Activated naive CD8-positive, alpha-beta T cell treated with anti-CD3 and anti-CD28 coated beads, Interleukin-2, amount 10 ng/mL, durations not matched to agents 7 days and 5 days (primary cell): ENCODE measurements at places on chromosomes 7 and 10.

DNA sequence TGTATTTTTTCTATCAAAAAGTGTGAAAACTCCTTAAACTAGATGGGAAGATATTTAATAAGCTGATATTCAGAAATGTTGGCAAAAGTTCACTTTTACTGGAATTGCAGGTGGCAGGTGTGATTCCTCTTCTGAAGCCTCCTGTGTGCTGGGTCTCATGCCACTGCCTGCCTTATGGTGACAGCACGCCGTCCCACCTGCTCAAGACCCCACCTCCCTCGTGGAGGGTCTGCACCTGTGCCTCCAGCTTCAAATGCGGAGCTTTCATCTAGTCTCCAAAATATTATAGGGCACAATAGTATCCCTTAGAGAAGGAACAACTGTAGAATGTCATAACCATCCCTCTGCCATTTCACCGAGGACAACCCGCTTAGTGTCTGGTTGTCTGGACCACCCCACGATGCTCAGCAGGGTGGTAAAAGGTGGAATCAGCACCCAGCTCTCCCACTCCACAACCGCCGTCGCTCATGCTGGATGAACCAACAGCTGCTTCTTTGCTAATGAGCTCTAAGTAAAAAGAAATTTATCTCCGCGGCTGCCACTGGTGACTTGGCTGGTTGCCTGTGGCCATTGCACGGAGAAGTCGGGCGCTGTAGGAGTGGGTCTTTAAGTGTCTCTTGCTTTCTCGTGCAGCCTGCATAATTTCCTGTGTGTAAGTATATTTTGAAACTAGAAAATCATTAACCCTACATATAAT lies 119.3 kb upstream of the TCERG1L start:
- H3K27me3 ChIP-seq, result peaks cover 2% of the 10 kb centered on the region
- no peak overlapping the region for H3K27ac ChIP-seq
- DNase-seq, result no peak
- no peak overlapping the region for H3K4me3 ChIP-seq

- no peak for DNase-seq
- H3K27me3 ChIP-seq, result peaks cover 4% of the 10 kb centered on the region
- H3K4me3 ChIP-seq, result no peak overlapping the region
- H3K27ac ChIP-seq, result no peak overlapping the region
- H3K36me3 ChIP-seq, result no peaks in the 10 kb centered on the region
- H3K4me1 ChIP-seq, result no peaks in the 10 kb centered on the region
Observed at GRCh38 chr10:44552726-44553125, 167.8 kb upstream of the CXCL12 start.

DNA sequence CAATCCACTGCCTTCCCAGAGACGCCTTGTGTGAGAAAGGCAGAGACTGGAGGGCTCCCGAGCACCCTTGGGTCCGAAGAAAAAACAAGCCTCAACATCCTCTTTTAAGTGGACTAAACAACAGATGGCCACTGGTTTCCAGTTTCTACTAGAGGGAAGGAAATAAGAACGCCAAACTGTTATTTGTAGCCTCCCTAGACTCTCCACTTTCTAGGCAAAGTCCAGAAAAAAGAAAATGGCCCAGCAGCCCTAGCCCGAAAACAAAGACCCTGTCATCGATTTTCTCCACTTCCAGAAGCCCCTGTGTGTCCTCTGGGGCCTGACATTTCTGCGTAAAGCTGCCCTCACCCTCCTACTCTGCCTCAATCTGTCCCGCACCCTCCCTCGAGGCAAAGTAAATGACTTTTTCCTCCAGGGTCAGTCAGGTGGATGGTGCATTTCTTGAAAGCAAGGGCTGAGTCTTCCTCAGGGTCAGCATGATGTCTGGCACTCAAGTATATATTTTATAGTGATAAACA lies 6.0 kb downstream of the RGS10 start:
- DNase-seq, result no peak
- H3K4me3 ChIP-seq, result peak overlapping the region; percentile 89
- H3K27me3 ChIP-seq, result no peaks in the 10 kb centered on the region
- peak overlapping the region; percentile 98 for H3K27ac ChIP-seq
- H3K4me1 ChIP-seq, result peaks cover 61% of the 10 kb centered on the region
- H3K36me3 ChIP-seq, result peaks cover 19% of the 10 kb centered on the region

GRCh38 chr10:6230315-6230714 lies 27.6 kb downstream of the PFKFB3 start:
- DNase-seq, result no peak
- H3K36me3 ChIP-seq, result peaks cover 43% of the 10 kb centered on the region
- H3K27ac ChIP-seq, result no peak overlapping the region

GRCh38 chr7:18344536-18344935 lies 151.0 kb upstream of the HDAC9 start:
- no peaks in the 10 kb centered on the region for H3K4me1 ChIP-seq
- no peak overlapping the region for H3K4me3 ChIP-seq
- no peak overlapping the region for H3K27ac ChIP-seq
- no peak for DNase-seq
- no peaks in the 10 kb centered on the region for H3K36me3 ChIP-seq

- no peaks in the 10 kb centered on the region for H3K27me3 ChIP-seq
- peaks cover 22% of the 10 kb centered on the region for H3K4me1 ChIP-seq
- no peak overlapping the region for H3K4me3 ChIP-seq
Observed at GRCh38 chr10:132559538-132559937, 22.0 kb downstream of the INPP5A start.

GRCh38 chr10:112426111-112426510 lies 20.6 kb downstream of the ZDHHC6 start:
- no peaks in the 10 kb centered on the region for H3K4me1 ChIP-seq
- no peak overlapping the region for H3K27ac ChIP-seq
- H3K27me3 ChIP-seq, result no peaks in the 10 kb centered on the region
- no peak overlapping the region for H3K4me3 ChIP-seq

DNA sequence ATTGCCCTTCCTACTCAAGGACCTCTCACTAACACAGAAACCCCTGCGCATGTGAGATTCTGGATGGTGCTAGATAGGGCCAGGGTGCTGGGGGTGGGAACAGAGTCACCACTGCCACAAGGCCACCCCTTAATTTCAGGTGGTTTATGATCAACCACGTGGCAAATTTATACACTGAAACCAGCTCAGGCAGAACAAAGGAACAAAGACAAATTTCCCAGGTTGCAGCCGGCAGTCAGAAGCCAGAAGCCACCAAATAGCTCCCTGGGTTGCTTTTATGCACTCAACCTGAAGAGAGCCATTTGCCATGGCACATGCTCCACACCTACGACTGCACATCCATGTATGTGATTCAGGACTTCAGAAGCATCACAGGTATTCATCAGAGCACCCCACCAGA lies 2.5 kb downstream of the VOPP1 start:
- peaks cover 52% of the 10 kb centered on the region for H3K4me1 ChIP-seq
- H3K36me3 ChIP-seq, result peaks cover 3% of the 10 kb centered on the region
- no peaks in the 10 kb centered on the region for H3K27me3 ChIP-seq
- peak overlapping the region; percentile 69 for H3K4me3 ChIP-seq

DNA sequence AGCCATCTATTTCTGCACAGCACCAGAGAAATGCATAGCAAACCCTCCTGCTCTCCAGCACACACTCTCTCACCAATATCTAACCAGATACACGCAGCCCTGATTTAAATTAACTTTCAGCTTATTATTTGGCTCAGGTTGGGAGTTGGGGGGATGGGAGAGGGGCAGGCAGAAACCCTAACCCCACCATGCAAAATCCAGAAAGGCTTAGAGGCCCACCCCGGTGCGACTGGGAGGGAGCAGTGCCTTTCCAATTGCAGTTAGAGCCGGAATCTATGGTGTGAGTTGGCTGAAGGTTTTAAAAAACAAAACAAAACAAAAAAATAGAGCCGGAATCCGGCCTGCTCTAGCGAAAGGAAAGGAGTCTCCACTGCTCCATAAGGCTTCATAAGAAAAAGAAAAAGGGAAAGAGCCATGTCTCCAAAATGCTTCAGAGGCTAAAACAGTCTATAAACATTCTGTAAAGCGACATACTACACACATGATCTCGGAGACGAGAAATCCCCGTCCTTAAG lies 2.9 kb downstream of the IGF2BP3 start:
- no peak for DNase-seq
- peak overlapping the region; percentile 79 for H3K4me3 ChIP-seq
- peaks cover 1% of the 10 kb centered on the region for H3K36me3 ChIP-seq
- H3K4me1 ChIP-seq, result peaks cover 36% of the 10 kb centered on the region
- H3K27me3 ChIP-seq, result peaks cover 80% of the 10 kb centered on the region
- H3K27ac ChIP-seq, result no peak overlapping the region

DNA sequence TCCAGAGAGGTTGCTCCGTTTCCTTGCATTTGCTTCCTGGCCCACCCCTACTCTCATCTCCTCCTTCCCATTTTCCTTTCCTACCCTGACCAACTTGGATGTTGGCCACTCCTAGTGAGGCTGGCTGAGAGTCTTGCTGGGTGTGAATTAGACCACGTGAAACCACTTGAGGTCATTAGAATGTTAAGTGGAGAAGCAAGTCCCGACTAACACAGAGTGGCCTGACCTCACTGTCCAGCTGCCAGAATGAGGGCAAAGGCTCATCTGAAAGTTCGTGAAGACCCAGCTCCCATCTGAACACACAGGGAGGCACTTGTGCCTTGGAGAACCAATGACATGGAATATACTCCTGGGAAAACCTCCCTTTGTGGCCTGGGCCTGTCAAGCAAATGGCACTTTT lies 80.8 kb downstream of the WDR11 start:
- no peak overlapping the region for H3K27ac ChIP-seq
- no peak overlapping the region for H3K4me3 ChIP-seq
- H3K4me1 ChIP-seq, result no peaks in the 10 kb centered on the region

DNA sequence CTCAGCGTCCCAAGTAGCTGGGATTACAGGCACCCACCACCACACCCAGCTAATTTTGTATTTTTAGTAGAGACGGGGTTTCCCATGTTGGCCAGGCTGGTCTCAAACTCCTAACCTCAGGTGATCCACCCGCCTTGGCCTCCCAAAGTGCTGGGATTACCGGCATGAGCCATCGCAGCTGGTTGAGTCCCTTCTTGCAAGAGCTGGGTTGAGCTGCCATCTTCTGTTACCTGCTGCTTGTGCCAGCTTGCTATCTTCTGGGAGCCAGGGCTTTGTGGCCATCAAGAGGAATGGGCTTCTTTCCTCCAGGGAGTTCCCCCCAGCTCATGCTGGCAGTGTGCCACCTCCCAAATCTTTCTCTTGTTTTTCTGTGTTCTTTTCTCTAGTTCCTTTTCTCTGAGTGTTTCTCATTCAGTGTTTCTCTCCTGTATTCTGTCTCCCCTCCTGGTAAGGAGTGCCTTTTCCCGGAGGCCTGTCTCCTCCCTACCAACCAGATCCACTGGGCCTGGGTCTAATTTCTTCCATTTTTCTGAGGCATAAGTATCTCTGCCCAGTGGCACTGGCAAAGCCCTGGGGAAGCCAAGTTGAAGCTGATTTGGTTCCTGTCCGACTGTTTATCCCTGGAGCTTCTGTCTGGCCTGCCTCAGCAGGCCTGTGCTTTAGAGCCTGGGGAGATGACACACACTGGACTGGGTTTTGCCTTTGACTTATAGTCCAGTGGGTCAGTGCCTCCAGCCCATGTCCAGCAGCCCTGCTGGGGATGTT lies 3.7 kb downstream of the DBNL start:
- peak overlapping the region; percentile 39 for H3K4me3 ChIP-seq
- H3K4me1 ChIP-seq, result peaks cover 54% of the 10 kb centered on the region
- peaks cover 25% of the 10 kb centered on the region for H3K36me3 ChIP-seq

GRCh38 chr7:24718977-24719491 lies 38.2 kb downstream of the GSDME start:
- peaks cover 15% of the 10 kb centered on the region for H3K4me1 ChIP-seq
- DNase-seq, result no peak
- no peaks in the 10 kb centered on the region for H3K36me3 ChIP-seq
- H3K4me3 ChIP-seq, result no peak overlapping the region
- peaks cover 14% of the 10 kb centered on the region for H3K27me3 ChIP-seq
- no peak overlapping the region for H3K27ac ChIP-seq

GRCh38 chr10:24054421-24054820 lies 154.5 kb upstream of the KIAA1217 start:
- H3K4me1 ChIP-seq, result no peaks in the 10 kb centered on the region
- H3K27me3 ChIP-seq, result no peaks in the 10 kb centered on the region
- H3K36me3 ChIP-seq, result no peaks in the 10 kb centered on the region
- no peak overlapping the region for H3K4me3 ChIP-seq
- DNase-seq, result no peak

GRCh38 chr10:119166118-119166500 lies 595 bp upstream of the SFXN4 start:
- peak overlapping the region; percentile 96 for H3K27ac ChIP-seq
- H3K4me1 ChIP-seq, result peaks cover 29% of the 10 kb centered on the region
- peak overlapping the region; percentile 92 for H3K4me3 ChIP-seq
- peaks cover 21% of the 10 kb centered on the region for H3K36me3 ChIP-seq
- H3K27me3 ChIP-seq, result no peaks in the 10 kb centered on the region
- no peak for DNase-seq

GRCh38 chr7:137820156-137820555 lies 26.6 kb downstream of the DGKI start:
- no peaks in the 10 kb centered on the region for H3K4me1 ChIP-seq
- peaks cover 18% of the 10 kb centered on the region for H3K27me3 ChIP-seq
- no peaks in the 10 kb centered on the region for H3K36me3 ChIP-seq
- DNase-seq, result no peak
- no peak overlapping the region for H3K27ac ChIP-seq

DNA sequence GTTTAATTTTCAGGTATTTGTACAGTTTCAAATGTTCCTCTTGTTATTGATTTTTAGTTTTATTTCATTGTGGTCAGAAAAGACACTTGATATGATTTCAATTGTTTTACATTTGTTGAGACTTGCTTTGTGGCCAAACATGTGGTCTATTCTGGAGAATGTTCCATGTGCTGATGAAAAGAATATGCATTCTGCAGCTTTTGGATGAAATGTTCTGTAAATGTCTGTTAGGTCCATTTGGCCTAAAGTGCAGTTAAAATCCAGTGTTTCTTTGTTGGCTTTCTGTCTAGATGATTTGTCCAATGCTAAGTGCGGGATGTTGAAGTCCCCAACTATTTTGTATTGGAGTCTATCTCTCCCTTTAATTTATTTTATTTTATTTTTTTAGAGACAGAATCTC lies 70.5 kb downstream of the ZNF503 start:
- H3K4me3 ChIP-seq, result no peak overlapping the region
- peaks cover 20% of the 10 kb centered on the region for H3K27me3 ChIP-seq
- no peaks in the 10 kb centered on the region for H3K4me1 ChIP-seq
- DNase-seq, result no peak

DNA sequence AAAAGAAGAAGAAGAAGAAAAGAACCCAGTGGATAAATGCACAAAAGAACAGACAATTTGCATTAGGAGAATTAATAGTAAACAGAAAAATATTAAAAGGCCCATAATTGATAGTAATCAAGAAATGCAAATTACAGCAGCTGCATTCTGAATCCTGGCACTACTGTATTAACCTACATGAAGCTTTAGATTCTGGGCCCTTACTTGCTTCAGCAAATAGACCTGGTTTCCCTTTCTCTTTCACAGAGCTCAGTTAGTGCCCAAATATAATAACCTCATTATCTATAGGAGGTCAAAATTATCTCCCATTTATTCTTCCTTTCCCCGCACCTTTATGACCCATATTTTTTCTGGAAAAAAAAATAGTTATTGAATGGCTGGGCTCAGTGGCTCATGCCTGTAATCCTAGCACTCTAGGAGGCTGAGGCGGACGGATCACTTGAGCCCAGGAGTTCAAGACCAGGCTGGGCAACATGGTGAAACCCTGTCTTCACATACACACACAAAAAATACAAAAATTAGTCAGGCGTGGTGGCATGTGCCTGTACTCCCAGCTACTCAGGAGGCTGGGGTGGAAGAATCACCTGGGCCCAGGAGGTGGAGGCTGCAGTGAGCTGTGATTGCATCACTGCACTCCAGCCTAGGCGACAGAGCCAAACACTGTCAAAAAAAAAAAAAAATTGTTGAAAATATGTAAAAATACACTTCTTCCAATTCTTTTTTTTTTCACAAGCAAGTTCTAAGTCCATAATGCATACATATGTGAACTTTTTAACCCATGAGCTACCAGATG lies 36.0 kb upstream of the PIK3AP1 start:
- H3K4me1 ChIP-seq, result peaks cover 8% of the 10 kb centered on the region
- no peak overlapping the region for H3K27ac ChIP-seq
- DNase-seq, result no peak
- H3K27me3 ChIP-seq, result peaks cover 14% of the 10 kb centered on the region
